ENCODE measurements at places on chromosomes 1 and 21. TPM values are rescaled to one million over a fixed set of nuclear protein-coding genes. Genes with fewer than 3 reads are reported as not detected.

Gene LDLRAP1
- 18.0 TPM for total RNA-seq

Gene RUNX3
- 0.22 TPM for total RNA-seq

DNA sequence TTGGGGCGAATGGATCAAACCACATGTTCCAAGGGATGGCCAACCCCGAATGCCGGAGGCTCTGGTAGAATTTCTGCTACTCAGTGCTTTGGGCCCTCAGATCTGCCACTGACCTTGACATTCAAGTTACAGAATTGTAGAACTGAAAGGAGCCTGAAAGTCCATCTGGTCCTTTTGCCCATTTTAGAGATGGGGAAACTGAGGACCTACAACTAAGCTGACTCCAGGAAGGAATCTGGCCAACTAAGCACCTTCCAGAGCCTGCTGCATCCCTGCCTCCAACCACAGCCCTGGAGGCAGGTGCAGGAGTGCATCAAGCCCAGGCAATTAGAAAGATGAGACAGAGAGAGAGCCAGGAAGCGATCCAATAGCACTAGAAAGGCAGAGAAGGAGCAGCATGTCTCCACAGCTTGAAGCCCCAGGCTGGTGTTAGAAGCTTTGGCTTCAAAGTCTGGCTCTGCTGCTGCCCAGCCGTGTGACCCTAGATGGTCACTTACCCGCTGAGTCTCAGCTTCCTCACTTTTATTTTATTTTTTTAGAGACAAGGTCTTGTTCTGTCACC is 1.3 kb upstream of the CTRC start:
- DNase-seq, result no peak
- H3K4me3 ChIP-seq, result no peak overlapping the region
- no peak overlapping the region for H3K27ac ChIP-seq
- H3K27me3 ChIP-seq, result no peaks in the 10 kb centered on the region
- H3K36me3 ChIP-seq, result no peaks in the 10 kb centered on the region

GRCh38 chr1:33402206-33402605 is 28.7 kb downstream of the PHC2 start:
- DNase-seq, result no peak
- H3K27ac ChIP-seq, result no peak overlapping the region
- H3K27me3 ChIP-seq, result no peaks in the 10 kb centered on the region
- H3K36me3 ChIP-seq, result no peaks in the 10 kb centered on the region
- no peaks in the 10 kb centered on the region for H3K4me1 ChIP-seq

DNA sequence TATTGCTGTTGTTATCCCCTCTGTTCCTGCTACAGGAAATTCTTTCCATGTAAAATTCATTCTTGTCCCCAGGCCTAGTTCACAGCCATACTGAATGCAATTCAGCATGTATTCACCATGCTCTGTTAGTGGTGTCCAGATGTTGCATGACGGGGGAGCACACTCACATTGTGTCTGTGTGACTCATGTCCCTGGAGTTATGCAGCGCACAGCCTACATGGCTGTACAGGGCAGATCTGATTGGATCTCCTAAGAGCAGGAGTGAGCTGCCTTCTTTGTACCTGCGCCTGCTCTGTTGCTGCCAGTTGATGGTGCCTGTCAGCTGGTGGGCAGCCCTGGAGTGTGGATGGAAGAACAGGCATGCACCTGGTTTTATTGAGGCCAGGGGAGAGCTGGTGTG is 17.6 kb downstream of the HTR6 start:
- no peaks in the 10 kb centered on the region for H3K27me3 ChIP-seq
- H3K4me3 ChIP-seq, result no peak overlapping the region
- no peaks in the 10 kb centered on the region for H3K36me3 ChIP-seq
